ENCODE measurements at places on chromosomes 3 and 15. TPM values are rescaled to one million over a fixed set of nuclear protein-coding genes. Genes with fewer than 3 reads are reported as not detected.

DNA sequence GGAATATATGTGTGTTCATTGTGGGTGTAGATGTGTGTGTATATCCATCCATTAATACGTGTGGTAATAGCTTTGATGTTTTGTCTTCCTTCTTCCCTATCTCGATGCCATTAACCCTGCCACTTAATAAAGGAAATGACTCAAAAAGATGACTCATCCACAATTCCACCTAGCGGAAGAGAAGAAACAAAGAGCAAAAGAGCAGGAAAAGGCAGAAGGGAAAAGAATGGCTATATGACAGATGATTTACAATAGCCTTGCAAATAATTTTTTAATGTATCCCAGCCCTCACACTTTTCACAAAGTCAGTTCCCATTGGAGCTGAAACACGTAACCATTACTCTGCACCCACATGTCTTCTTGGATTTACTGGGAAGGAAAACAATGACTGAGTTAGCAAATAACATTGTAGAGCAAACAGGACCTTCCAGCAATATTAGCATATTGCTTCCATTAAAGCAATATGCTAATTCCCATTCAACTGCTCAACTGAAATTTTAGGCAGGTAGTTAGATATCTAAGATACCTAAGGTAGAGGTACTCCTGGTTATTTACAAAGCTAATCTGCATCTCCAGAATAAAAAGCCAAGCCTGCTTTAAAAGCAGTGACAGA is 197.2 kb downstream of the KCNAB1 start:
- DNase-seq, result no peak

Gene MUC4
- 0.14 TPM for total RNA-seq

DNA sequence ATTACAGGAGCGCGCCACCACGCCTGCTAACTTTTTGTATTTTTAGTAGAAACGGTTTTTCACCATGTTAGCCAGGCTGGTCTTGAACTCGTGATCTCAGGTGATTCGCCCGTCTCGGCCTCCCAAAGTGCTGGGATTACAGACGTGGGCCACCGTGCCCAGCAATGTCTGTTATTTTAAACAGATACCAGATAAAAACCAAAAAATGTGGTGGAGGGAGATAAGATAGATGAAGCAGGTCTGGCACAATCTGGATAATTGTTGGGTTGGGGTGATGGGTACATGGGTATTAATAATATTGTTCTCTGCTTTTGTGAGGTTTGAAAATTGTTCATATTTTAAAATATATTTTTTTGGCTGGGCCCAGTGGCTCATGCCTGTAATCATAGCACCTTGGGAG is 4.7 kb downstream of the RNF111 start:
- no peak for DNase-seq

GRCh38 chr3:129317848-129318247 is 39.2 kb downstream of the HMCES start:
- no peak for DNase-seq

- DNase-seq, result no peak
These were observed 171.6 kb downstream of the CADPS start for GRCh38 chr3:62703451-62704167.

Gene LRRC49
- total RNA-seq, result 9.8 TPM

GRCh38 chr15:73941044-73941443 is 14.8 kb downstream of the LOXL1 start:
- no peak for DNase-seq

Gene SCN11A
- 0.09 TPM for total RNA-seq

- peak; percentile 71 for DNase-seq
These were observed at the start of gene ABHD14A for GRCh38 chr3:51974963-51975851. TSS of gene ABHD14A (plus strand) at chr3:51975064. CDS start at chr3:51975136, 72 bp downstream.

Gene CTXN2
- 0.06 TPM for total RNA-seq

Gene ITIH1
- 4.8 TPM for total RNA-seq

Measured in mucosa of gallbladder (tissue), 1 donor.